ENCODE measurements at places on chromosomes 12 and 14. TPM values are rescaled to one million over a fixed set of nuclear protein-coding genes. Genes with fewer than 3 reads are reported as not detected.

The IL23A gene
- total RNA-seq, result 5.3 TPM

The BMP4 gene
- 461 TPM for total RNA-seq

The OAS3 gene
- total RNA-seq, result 1.8 TPM

The SYT10 gene
- total RNA-seq, result not detected

The PAPLN gene
- total RNA-seq, result not detected

GRCh38 chr14:68631394-68632053, 161.3 kb downstream of the ZFP36L1 start:
- DNase-seq, result no peak

- no peak for DNase-seq
These were observed 35.2 kb downstream of the RILPL1 start for GRCh38 chr12:123498126-123498825.

DNA sequence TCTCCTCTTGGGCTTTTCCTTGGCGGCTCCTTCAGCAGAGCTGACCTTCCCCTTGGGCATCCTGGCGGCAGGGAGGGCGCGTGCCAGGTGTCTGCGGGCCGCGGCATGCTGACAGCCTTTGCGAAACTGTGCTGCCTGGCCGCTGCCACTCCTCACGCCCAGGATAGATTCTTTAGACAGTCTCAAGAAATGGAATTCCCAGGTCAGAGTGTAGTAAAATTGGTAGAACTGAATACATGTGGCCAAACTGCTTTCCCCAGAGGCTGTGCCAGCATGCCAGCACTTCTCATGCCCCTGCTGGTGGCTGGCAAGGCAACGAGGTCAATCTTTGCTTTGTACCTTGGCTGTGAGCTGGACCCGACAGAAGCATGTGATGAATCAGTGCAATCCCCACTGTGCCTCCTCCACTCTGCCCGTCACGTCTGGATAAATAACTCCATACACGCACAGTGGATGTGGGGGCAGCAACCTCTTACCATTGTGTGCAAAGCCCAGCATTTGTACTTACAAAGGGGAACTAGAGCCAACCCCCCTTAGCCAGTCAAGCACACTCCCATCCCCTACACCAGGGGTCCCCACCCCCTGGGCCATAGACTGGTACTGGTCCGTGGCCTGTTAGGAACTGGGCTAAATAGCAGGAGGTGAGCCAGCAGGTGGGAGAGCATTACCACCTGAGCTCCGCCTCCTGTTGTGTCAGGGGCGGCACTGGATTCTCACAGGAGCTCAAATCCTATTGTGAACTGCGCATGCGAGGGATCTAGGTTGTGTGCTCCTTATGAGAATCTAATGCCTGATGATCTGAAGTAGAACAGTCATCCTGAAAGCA, 90.9 kb downstream of the ACTN1 start:
- DNase-seq, result peak; percentile 68

- DNase-seq, result no peak
These were observed 158.2 kb upstream of the DIO3 start for GRCh38 chr14:101402936-101403660.

DNA sequence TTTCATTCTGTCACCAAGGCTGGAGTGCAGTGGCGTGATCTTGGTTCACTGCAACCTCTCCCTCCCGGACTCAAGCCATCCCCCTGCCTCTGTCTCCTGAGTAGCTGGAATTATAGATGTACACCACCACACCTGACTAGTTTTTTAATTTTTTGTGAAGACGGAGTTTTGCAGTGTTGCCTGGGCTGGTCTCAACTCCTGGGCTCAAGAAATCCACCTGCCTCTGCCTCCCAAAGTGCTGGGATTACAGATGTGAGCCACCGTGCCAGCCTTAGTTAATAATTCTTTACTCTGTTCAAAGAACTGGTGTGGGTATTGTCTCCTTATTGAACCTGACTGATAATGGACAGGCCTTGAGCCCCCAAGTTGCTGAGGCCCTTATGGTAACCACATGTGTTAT, 10.4 kb upstream of the KRT7 start:
- DNase-seq, result no peak

DNA sequence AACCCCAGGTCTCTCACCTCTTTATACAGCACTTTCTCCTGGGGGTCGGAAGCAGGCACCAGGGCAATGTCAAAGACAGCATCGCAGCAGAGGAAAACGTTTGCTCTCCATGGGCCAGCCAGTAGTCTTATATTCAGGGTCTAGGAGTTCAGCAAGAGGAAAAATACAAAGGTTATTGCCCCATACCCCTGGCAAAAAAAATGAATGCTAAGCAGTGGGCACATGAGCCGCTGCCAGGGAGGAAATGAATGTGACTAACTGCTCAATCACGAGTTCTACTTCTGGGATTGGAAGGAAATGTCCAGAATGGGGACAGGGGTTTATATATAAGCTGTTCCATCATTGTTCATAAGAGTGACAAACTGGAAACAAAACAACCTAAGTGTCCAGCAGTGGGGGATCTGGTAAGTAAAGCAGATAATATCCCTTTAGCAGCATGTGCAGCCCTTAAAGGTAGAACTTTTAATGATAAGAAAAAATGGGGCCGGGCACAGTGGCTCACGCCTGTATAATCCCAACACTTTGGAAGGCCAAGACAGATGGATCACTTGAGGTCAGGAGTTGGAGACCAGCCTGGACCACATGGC, 53.8 kb downstream of the PHETA1 start:
- no peak for DNase-seq

GRCh38 chr12:6235499-6235898, 35.3 kb downstream of the CD9 start:
- no peak for DNase-seq

- DNase-seq, result no peak
These were observed 226.4 kb downstream of the NAV3 start for GRCh38 chr12:78057075-78057474.

DNA sequence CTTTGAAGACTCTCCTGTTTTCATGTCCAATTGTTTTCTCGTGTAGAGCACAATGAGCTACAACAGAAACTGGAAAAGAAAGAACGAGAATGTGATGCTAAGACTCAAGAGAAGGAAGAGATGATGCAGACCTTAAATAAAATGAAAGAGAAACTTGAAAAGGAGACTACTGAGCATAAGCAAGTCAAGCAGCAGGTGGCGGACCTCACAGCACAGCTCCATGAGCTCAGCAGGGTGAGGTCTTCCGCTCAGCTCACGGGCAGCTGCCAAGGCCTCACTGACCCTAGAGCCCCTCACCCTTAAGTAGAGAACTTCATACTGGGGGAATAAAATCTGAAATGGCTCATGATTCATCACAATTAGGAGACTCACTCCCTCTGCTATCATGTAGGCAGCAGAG, 134.7 kb downstream of the GPR135 start:
- no peak for DNase-seq

DNA sequence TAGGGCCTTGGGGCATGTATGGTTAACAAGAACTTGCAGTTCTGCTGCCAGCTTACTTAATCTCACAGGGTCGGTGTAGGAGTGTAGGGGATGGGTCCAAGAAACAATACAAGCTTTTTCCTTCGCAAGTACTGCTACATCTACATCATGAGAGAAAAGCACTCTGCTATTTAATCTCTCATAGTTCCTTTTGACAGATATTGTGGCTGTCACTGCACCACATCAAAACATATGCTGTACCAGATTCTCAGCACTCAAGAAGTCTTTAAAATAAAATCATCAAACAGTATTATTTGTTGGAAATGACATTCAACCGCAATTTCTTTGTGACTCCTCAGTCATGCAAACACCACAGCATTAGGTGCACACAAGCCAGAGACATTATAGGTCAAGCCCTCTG, 215.5 kb upstream of the BMP4 start:
- DNase-seq, result no peak

DNA sequence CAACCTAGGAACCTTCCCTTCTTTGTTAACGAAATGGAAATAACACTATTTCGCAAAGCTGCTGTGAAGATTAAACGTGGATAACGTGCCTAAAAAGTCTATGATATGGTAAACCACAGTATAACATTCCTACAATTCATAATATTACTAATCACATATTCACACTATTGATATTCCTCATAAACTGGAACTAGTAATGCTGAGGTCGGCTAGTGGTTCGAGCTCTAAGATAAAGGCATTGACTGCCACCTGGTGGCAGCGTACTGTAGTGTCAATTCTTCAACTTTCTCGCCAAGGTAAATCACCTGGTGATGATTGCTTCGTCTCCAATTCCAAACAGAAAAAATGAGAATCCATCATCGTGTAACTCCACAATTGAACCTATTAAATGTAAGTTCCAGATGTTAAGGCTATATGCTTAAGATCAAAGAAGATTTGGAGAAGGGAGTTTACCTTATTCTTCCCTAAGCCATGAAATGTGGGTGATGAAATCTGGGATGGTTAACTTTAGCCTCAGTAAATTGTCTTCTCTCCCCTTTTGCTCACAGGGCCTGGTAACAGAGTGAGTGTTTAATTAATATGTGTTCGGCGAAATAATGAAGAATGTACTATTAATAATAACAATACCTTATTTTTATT, 197.5 kb upstream of the TMEM132C start:
- peak; percentile 79 for DNase-seq

DNA sequence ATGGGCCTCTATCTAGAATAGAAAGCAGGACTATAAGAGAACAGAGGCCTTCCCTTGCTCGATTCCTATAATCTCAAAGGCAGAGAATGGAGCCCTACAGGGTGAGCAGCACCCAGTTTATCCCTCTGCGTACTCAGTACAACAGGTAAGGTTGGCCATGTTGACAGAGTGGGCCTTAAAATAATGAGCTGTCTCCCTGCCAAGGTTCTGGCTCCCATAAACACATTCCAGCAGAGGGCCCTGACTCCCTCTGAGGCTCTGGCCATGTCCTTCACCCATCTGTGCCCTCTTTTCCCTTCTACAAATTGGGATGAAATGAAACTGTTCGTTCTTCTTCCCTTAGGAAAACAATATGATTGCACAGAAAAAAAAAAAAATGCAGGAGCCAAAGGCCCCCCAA, 16.9 kb upstream of the PNMA1 start:
- peak; percentile 80 for DNase-seq

DNA sequence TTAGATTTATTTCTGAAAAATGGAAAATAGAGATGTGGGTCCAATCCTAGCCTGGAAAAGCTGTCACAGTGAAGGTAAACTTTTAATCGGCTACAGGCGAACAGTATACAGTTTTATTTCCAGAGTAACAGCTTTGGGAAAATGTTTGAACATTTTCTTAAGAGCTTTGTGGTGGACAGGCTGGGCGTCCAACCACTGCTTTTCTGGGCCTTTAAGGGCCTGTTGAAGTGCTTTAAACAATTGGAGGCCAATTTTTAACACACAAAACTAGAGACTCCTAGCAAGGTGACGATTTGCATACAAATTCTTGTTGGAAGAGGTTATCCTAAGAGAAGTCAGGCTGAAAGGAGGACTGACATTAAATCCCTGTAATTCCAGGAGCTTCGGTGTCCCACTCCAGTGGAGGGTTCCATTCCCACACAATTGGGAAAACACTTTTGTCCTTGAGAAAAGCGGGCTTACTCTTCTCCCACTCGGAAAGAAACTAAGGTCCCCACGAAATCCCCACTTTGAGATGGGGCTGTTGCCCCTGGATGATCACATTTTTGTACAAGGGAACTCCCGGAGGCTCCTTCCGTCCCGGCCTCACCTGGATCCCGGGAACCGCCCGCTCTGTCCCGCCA, 26.9 kb downstream of the BCL11B start:
- DNase-seq, result no peak

Measured in G401 (cell line).